ENCODE measurements at places on chromosomes 3 and 15.

GRCh38 chr15:78988361-78988911, 43.6 kb upstream of the CTSH start:
- peak; percentile 82 for DNase-seq

DNA sequence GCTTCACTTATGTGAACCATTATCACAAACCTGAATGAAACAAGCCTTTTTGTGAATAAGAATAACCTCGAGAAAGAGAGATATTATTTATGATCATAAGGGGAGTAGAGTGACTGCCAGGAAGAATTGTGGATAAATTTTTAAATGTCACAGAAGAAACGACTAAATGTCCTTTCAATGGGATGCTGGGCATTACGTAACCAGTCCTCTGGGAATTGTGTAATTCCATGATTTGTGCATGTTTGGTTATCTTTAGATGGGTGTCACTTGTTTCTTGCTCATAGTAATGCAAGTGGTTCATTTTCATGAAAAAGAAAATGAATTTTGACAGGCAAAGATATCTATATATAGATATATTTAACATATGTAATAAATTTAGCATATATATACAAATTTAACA, 379.5 kb upstream of the AGTR1 start:
- no peak for DNase-seq

- DNase-seq, result no peak
Observed at GRCh38 chr15:60363087-60363549, 34.7 kb downstream of the ANXA2 start.

DNA sequence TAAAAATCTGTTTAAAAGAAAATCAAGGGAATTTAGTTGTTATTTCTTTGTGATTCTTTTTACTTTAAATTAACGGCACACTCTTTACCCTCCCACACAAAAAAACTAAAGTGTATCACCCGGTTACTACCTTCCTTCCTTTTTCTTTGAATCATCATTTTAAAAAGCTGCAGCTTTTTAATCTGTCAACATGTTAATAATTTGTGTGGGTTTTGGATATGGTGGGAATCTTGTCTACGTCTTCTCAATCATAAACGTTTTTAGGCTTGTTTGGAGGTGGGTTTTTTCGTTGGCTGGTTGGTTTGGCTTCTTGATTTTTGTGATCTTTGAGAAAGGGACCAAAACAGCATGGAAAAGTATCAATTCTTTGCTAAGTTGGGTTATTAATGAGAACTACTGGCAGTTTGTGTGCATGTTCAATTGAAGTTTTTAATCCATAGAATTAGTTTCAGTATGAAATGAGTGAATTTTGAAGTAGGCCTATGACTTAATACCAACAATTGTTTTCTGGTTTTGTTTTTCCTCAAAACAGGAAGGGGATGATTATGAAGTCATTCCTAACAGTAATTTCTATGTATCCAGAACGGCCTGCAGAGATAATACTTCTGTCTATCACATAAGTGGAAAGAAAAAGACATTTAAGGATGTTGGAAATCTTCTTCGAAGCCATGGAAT, 4.5 kb downstream of the SMC4 start:
- DNase-seq, result peak; percentile 60

- no peak for DNase-seq
Observed at GRCh38 chr15:56964182-56964581, 45.7 kb downstream of the TCF12 start.

GRCh38 chr3:134328147-134328591, 46.1 kb downstream of the AMOTL2 start:
- DNase-seq, result peak; percentile 98

GRCh38 chr3:188084752-188085583, 69.0 kb upstream of the LPP start:
- DNase-seq, result no peak

GRCh38 chr3:197458179-197458707, 97.5 kb downstream of the BDH1 start:
- no peak for DNase-seq

- DNase-seq, result no peak
Observed at GRCh38 chr3:61032991-61033390, 218.3 kb downstream of the FHIT start.

DNA sequence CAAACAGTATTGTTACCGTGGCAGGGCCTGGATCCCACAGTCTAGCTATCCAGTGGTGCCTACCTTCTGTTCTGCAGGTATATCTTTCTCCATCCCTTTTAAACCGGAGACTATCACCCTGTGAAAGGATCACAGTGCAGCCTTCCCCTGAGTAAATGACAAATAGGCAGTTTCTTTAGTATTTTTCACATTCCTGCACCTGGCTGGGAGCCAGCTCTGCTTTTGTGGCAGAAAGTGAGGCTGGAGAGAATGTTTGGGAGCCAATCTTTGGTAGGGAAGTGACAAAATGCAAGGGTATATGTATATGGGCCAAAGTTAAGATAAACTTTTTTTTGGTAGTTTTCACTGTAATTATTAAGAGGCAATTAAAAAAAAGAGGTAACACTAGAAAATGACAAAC, 54.8 kb downstream of the ARHGEF26 start:
- no peak for DNase-seq

DNA sequence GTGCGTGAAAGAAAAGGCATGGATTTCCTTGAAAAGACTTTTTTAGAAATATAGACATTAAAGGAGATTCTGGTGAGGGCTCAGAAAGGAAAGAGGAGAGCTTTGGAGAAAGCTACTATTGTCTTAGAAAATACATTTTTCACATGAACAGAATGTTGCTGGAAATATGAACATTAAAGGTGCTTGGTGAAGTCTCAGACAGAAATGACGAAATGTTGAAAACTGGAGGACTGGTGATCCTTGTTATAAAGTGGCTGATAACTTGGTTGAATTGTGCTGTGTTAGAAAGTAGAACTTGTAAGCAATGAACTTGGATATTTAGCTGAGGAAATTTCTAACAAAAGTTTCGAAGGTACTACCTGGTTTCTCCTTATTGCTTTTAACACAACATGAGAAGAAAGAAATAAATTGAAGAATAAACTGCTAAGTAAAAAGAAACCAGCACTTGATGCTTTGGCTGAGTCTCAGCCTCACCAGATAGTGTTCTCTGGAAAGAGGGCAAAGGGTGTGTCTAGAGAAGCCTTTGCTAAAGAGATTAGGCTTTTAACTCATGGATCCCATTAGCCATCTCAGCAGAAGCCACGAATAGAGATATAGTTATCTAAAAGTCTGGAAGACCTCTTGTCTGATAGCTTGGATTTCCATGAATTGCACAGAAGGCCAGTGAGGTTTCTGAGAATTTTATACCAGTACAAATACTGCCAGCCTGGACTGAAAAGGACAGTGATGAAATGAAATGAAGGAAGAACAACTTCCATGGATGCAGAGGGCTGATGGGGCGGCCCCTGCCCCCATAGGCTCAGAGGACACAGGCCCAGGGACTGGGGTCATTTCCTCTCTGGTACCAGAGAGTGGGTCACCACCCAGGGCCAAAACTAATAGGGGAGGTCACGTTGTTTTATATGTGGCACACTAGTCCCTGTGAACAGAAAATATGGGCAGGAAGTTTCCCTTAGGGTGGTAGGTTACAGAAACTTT, 91.5 kb downstream of the RPL22L1 start:
- no peak for DNase-seq

- no peak for DNase-seq
Observed at GRCh38 chr3:10602769-10603768, 97.7 kb upstream of the ATP2B2 start.

DNA sequence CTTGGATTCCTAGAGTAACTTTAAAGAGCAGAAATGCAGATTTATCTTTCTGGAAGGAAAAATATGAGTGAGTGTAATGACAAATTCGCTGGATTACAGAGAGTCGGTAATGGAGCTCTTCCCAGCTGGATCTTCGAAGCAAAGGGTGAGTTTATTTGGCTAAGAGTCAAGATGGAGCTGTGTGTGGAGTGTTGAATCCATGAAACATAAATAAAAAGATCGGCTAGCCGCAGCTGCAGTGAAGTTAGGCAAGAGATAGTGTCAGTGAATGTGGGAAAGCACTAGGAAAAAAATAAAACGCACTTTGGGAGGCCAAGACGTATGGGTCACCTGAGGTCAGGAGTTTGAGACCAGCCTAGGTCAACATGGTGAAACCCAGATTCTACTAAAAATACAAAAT, 10.3 kb downstream of the NAALADL2 start:
- no peak for DNase-seq

DNA sequence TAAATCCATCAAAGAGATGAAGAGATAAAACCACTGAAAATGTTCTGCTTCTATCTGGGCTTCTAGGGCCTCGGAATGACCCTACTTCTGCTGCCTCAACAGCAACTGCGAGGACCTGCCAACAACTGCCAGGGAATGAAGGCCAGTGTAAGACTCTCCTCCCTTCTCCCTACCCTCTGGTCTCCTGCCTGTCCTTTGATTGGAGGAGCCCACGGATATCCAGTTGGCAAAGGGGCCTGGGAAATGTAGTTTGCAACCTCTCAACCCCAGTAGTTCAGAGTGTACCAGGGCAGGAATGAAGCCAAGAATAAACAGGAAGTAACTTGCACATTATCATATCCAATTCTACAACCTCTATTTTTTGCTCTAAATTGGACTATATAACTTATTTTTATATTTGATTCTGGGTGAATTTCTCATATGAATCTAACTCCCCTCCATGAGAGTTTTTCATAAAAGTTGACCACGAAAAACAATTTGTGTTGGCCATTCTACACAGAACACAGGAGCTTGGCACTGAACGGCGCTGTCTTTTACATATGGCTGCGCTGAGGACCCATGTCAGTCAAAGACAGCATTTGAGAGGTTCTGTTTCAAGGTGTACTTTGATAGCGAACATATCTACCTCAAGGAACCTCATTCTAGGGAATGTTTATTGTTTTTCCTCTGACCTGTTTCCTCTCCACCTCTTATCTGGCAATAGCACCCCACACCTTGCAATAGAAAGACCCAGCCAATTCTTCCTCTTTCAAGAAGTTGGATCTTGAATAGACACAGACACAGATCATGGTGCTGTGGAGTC, 91.1 kb upstream of the RNF7 start:
- DNase-seq, result no peak

DNA sequence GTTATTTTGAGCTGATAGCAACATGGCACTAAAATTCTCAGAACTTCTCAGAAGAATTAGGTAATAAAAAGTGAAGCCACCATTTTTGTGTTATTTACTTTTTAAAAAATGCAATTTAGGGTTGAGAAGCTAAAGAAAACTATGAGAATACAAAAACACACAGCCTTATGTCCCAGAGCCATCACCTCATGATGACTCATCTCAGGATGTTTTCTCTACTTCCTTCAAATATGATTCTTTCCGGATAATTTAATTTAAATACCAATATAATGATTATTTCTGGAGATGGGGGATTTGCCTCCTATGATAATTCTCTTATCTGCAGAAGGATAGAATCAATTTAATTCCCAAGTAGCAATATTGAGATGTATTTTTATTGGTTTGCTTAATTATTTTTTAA, 105.6 kb upstream of the BFSP2 start:
- DNase-seq, result no peak

DNA sequence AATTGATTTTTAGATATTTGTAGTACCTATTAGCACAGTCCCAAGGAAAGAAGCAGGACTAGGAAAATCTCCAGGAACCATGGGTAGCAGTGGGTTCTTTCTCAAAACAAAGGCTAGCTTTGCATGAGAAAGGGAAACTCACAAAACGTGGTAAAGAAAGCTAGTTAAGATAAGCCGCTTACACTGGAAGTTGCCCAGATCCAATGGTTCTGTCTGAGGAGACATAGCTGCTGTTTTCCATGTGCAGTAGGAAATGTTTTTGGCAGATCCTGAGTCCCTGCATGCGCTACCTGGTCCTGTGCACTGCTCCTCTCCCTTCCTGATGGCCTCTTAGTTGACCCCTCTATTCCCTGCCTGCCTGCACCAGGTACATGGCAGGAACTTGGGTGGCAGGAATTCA, 60.4 kb downstream of the TFG start:
- DNase-seq, result no peak

GRCh38 chr15:33211176-33211808, 16.8 kb upstream of the FMN1 start:
- DNase-seq, result no peak

GRCh38 chr3:129226374-129226773, 23.0 kb upstream of the COPG1 start:
- DNase-seq, result peak; percentile 87

GRCh38 chr3:106309274-106309673, 440.5 kb upstream of the CBLB start:
- no peak for DNase-seq

- no peak for DNase-seq
Observed at GRCh38 chr3:190481779-190482178, 32.1 kb upstream of the TMEM207 start.

GRCh38 chr3:126999383-126999782, 16.5 kb downstream of the PLXNA1 start:
- no peak for DNase-seq

Data from SJSA1 (cell line).